ENCODE measurements at places on chromosomes 1 and 21.

- DNase-seq: no peak
- no peak overlapping the region for H3K27ac ChIP-seq
- H3K27me3 ChIP-seq: no peaks in the 10 kb centered on the region
- no peak overlapping the region for H3K4me3 ChIP-seq
- no peaks in the 10 kb centered on the region for H3K4me1 ChIP-seq
These were observed 19.3 kb downstream of the KRTAP8-1 start for GRCh38 chr21:30793581-30794314.

DNA sequence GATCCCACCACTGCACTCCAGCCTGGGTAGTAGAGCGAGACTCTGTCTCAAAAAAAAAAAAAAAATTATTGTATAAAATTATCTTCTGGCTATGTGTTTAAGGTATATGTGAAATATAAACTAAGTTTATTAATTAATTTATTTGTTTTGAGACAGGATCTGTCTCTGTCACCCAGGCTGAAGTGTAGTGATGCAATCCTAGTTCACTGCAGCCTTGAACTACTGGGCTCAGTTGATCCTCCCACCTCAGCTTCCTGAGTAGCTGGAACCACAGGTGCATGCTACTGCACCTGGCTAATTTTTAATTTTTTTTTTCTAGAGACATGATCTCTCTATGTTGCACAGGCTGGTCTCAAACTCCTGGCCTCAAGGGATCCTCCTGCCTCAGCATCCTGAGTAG, 67.9 kb downstream of the RD3 start:
- DNase-seq: no peak
- no peaks in the 10 kb centered on the region for H3K27me3 ChIP-seq
- no peak overlapping the region for H3K27ac ChIP-seq
- H3K36me3 ChIP-seq: no peaks in the 10 kb centered on the region

DNA sequence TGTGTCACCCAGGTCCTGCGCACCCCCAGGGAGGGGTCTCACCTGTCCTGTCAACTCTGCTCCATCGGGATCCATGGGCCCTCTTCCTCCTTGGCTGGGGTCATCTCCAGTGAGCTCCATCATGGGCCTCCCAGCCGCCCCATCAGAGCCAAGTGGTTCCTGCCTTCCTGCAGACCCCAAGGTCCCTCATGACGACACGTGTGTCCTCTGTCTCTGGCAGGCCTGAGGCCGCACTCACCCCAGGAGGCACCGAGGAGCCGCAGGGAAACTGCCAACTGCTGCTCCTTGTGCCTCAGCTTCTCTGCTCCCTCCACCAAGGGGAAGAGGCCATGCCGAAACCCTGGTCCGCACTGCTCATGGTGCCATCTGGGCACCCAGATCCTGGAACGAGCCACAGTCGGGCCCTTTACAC, 46.8 kb downstream of the COL18A1 start:
- H3K4me3 ChIP-seq: no peak overlapping the region
- H3K4me1 ChIP-seq: peaks cover 65% of the 10 kb centered on the region
- no peak for DNase-seq
- peaks cover 5% of the 10 kb centered on the region for H3K27me3 ChIP-seq
- H3K27ac ChIP-seq: no peak overlapping the region

DNA sequence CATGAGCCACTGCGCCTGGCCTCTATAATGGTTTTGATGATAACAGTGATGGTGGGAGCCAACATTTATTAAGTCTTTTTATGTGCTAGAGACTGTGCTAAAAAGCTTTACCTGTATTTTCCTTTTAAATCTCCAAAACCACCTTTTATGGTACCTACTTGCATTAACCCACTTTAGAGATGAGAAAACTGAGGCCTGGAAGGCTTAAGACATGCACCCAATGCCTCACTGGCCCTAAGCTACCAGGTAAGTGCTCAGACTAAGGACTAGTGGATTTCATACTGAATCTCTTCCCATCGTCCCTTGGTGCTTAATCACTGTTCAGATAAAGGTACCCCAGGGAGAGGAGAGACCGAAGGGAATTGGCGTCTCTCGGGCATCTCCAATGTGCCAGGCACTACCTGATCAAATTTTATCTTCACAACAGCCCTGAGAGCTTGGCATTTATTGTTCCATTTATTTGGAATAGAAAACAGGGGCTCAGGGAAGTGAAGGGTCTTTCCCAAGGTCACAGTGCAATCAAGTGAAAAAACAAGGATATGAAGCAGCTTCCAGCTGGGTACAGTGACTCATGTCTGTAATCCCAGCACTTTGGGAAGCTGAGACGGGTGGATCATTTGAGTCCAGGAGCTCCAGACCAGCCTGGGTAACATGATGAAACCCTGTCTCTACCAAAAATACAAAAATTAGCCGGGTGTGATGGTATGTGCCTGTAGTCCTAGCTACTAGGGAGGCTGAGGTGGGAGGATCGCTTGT, 84.2 kb downstream of the LACTBL1 start:
- peaks cover 26% of the 10 kb centered on the region for H3K27me3 ChIP-seq
- peak; percentile 70 for DNase-seq
- H3K4me3 ChIP-seq: no peak overlapping the region
- peaks cover 41% of the 10 kb centered on the region for H3K36me3 ChIP-seq
- peaks cover 21% of the 10 kb centered on the region for H3K4me1 ChIP-seq
- H3K27ac ChIP-seq: peak overlapping the region; percentile 65

DNA sequence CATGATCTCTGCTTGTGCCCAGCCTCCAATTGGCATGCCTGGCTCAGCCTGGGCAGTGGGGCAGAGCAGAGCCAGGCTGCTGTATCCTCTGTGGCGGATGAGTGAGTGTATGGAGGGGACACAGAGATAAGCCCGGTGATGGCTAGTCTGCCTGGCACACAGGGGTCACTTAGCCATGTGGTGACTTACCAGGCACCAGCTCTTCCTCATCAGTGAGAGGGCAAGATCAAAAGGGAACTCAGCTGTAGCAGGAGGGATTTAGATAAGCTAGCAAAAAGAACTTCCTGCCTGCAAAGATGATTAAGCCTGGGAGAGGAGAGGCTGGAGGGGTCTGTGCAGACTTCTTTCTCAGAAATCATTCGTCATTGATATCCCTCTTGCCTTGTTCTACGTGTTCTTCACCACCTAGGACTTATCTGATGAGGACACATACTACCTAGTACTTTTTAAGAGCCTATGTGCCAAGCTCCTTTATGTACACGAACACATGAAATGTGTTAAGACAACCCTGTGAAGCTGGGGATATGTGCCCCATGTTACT, 7.9 kb downstream of the KIF21B start:
- no peak overlapping the region for H3K4me3 ChIP-seq
- peaks cover 47% of the 10 kb centered on the region for H3K4me1 ChIP-seq
- DNase-seq: peak; percentile 28
- peaks cover 54% of the 10 kb centered on the region for H3K27me3 ChIP-seq
- H3K27ac ChIP-seq: no peak overlapping the region
- no peaks in the 10 kb centered on the region for H3K36me3 ChIP-seq

DNA sequence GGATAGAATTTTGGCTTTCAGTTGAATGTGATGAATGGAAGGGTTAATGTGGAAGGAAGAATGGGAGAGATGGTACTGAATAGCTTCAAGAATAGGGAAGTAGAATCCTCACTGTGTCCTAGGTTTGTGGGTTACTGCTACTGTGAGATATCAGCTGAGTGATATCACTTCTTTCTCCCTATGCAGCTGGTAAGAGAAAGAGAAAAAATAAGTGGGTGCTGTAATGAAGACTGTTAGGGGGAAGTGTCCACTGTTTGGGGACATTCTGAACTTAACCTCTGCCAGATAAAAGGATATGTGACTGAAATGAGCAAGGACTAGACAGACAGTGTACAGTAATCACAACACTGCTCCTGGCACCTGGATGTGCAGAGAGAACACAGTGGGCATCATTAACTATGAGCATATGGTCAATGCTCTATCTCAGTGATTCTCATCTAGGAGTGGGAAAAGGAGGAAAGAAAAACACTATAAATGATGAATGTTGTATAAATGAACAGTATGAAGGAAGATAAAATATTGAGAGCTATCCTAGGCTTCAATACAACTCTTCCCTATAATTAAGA, 25.6 kb upstream of the MOB3C start:
- no peak overlapping the region for H3K4me3 ChIP-seq
- no peaks in the 10 kb centered on the region for H3K27me3 ChIP-seq
- no peak for DNase-seq
- H3K36me3 ChIP-seq: peaks cover 18% of the 10 kb centered on the region
- no peaks in the 10 kb centered on the region for H3K4me1 ChIP-seq

- H3K4me1 ChIP-seq: no peaks in the 10 kb centered on the region
- H3K27ac ChIP-seq: no peak overlapping the region
- H3K36me3 ChIP-seq: no peaks in the 10 kb centered on the region
- H3K4me3 ChIP-seq: no peak overlapping the region
These were observed 74.9 kb upstream of the TMPRSS15 start for GRCh38 chr21:18478513-18478912.

DNA sequence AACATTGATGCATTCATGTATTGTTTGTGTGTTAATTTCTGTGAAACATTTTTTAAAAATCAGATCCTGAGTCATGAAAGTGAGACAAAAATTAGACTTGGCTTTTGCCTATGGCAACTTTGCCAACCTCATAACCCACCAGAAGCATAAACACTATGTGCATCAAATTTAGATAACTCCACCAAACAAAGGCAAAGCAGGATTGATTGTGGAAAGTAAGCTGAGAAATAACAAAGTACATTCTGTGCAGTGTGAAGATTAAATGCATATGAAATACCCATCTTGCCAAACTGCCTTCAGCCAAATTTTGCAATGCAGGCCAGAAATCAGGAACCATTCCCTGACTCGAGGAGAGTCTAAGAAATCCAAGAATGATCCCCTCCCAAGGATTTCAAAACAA, 493.4 kb downstream of the AJAP1 start:
- H3K4me3 ChIP-seq: no peak overlapping the region
- DNase-seq: no peak
- no peaks in the 10 kb centered on the region for H3K4me1 ChIP-seq
- H3K36me3 ChIP-seq: no peaks in the 10 kb centered on the region
- H3K27me3 ChIP-seq: no peaks in the 10 kb centered on the region

DNA sequence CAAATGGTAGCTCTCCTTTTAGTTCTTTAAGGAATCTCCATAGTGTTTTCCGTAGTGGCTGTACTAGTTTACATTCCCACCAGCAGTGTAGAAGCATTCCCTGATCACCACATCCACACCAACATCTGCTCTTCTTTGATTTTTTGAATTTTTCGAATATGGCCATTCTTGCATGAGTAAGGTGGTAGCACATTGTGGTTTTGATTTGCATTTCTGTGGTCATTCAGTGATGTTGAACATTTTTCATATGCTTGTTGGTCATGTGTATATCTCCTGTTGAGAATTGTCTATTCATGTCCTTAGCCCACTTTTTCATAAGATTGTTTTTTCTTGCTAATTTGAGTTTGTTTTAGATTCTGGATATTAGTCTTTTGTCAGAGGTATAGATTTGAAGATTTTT, 84.6 kb upstream of the B3GALT2 start:
- peaks cover 1% of the 10 kb centered on the region for H3K36me3 ChIP-seq
- H3K27ac ChIP-seq: no peak overlapping the region
- DNase-seq: peak; percentile 65
- H3K4me3 ChIP-seq: no peak overlapping the region
- H3K4me1 ChIP-seq: peaks cover 3% of the 10 kb centered on the region
- H3K27me3 ChIP-seq: no peaks in the 10 kb centered on the region

- no peak overlapping the region for H3K4me3 ChIP-seq
- H3K36me3 ChIP-seq: no peaks in the 10 kb centered on the region
- peaks cover 1% of the 10 kb centered on the region for H3K4me1 ChIP-seq
These were observed 77.8 kb upstream of the KAZN start for GRCh38 chr1:14520514-14521163.

- H3K27me3 ChIP-seq: no peaks in the 10 kb centered on the region
- no peak overlapping the region for H3K27ac ChIP-seq
- peaks cover 24% of the 10 kb centered on the region for H3K36me3 ChIP-seq
- H3K4me3 ChIP-seq: no peak overlapping the region
These were observed 9.2 kb downstream of the RPS6KA1 start for GRCh38 chr1:26538480-26539412.

GRCh38 chr1:65490231-65491009, 70.0 kb downstream of the LEPR start:
- no peak for DNase-seq
- no peaks in the 10 kb centered on the region for H3K36me3 ChIP-seq
- H3K4me1 ChIP-seq: no peaks in the 10 kb centered on the region

- no peak overlapping the region for H3K27ac ChIP-seq
- H3K4me1 ChIP-seq: peaks cover 3% of the 10 kb centered on the region
- H3K27me3 ChIP-seq: no peaks in the 10 kb centered on the region
- peaks cover 54% of the 10 kb centered on the region for H3K36me3 ChIP-seq
These were observed 77.1 kb downstream of the CEP350 start for GRCh38 chr1:180031664-180032063.

DNA sequence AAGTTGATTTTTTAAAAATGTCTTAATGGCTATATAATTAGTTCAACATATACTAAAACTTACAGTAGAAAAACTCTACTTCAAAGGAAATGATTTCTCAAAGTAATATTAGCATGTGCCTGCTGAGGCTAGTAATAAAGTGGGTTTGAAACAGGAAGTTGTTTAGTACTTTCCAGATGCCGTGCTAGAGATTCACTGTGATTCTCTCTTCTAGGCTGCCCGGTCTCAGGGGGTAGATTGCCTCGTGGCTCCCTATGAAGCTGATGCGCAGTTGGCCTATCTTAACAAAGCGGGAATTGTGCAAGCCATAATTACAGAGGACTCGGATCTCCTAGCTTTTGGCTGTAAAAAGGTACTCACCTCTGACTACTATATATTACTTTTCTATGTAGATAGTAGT, 9.1 kb downstream of the EXO1 start:
- no peak for DNase-seq
- H3K27ac ChIP-seq: no peak overlapping the region
- peaks cover 9% of the 10 kb centered on the region for H3K36me3 ChIP-seq
- H3K27me3 ChIP-seq: no peaks in the 10 kb centered on the region
- peaks cover 3% of the 10 kb centered on the region for H3K4me1 ChIP-seq

- H3K27ac ChIP-seq: peak overlapping the region; percentile 93
- H3K27me3 ChIP-seq: no peaks in the 10 kb centered on the region
- H3K4me3 ChIP-seq: peak overlapping the region; percentile 58
- H3K4me1 ChIP-seq: peaks cover 5% of the 10 kb centered on the region
- DNase-seq: peak; percentile 91
These were observed 529 bp upstream of the PRMT2 start for GRCh38 chr21:46634966-46635323.

GRCh38 chr1:61152066-61152465, 69.7 kb downstream of the NFIA start:
- peaks cover 3% of the 10 kb centered on the region for H3K4me1 ChIP-seq
- no peak overlapping the region for H3K4me3 ChIP-seq
- H3K27me3 ChIP-seq: no peaks in the 10 kb centered on the region

DNA sequence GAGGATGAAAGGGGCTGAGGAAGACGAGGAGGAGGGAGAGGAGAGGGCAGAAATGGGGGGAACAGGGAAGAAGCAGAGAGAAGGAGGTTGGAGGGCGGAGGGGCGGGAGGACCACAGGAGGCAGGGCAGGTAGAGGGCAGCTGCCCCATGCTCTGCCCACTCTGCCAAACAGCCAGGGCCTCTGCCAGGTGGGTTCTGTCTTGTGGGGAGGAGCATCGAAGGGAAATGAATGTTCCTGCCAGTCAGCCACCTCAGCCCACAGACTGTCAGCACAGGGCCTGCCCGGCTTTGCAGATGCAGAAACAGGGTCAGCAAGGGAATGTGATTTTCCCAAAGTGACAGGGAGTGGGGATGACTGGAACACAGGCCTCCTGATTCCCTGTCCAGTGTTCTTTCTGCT, 82.6 kb downstream of the GRIK3 start:
- DNase-seq: no peak
- no peaks in the 10 kb centered on the region for H3K4me1 ChIP-seq
- no peak overlapping the region for H3K4me3 ChIP-seq
- H3K27ac ChIP-seq: no peak overlapping the region
- no peaks in the 10 kb centered on the region for H3K36me3 ChIP-seq

Data from mesenchymal stem cell (in vitro differentiated cells and primary cell).